T-helper 9 cell (primary cell): ENCODE measurements at places on chromosomes 11 and 22.

DNA sequence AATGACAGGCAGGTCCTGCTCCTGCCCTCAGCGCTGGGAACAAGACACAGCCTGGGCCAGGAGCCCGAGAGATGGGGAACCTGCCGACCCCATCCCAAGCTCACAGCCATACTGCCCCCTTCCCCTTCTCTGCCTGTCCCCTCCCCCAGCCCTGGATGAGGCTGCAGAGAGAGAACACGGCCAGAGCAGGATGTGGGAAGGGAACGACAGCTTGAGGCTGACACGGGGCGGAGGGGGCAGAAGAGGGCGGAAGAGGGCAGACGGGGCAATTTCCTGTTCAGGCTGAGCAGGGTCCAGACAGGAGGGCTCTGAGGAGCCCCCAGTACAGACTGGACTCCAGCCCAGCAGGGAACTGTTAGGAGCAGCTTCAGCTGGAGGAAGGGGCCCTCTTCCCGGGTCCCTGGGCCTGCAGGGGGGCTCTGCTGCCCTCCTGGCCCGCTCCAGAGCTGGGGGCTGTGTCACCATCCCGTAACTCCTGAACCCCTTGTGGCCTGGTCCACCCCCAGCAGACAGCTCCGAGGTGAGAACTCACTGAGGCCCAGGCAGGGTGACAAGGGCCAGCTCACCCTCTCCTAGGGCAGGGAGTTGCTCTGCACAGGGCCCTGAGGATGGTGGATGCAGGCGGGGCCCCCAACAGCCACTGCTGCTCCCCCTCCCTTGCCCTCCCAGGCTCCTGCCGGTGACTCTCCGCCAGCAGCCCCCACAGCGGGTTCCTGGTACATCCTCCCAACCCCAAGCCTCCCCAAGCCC is 5.7 kb downstream of the CTSD start:
- DNase-seq: no peak

GRCh38 chr22:17675584-17675983 is 37.0 kb downstream of the BCL2L13 start:
- DNase-seq: no peak

DNA sequence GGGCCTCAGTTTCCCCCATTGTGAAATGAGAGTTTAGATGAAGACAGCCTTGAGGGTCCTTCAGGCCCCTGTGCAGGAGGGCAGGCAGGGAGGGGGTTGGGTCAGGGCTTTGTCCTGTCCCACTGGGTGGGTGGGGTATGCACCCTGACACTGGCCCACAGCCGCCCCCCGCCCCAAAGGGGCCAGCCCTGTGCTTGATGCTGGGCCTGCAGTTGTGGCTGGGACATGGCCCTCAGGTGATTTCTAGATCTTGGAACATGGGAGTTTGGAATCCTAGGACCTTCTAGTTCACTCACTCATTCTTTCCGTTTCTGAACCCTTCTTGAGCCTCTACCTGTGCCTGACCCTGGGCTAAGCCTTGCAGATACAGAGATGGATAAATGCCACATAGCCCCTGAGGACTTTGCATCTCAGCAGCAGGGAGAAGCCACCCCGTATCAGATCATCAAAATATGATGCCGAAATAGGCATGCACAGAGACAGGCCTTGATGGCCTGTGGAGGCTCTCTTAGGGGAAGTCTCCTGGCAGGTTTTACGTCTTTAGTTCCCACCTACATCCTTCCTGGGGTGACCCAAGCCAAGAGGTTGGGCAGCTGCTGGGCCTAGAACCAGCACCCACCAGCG is 76.0 kb downstream of the FBLN1 start:
- DNase-seq: no peak

- no peak for DNase-seq
Observed at GRCh38 chr11:130269326-130269943, 45.3 kb downstream of the ZBTB44 start.

DNA sequence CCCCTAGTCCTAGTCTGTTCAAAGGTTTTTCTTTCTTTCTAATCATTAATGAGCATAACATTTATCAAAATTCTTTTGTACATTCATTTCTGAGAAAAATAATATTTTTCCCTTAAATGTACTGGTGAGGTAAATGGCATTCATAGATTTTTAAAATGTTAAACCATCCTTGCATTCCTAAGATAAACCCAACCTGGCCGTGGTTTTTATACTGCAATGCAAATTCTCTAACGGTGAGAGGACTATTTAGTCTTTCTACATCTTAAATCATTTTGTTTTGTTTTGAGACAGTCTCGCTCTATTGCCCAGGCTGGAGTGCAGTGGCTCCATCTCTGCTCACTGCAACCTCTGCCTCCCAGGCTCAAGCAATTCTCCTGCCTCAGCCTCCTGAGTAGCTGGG is 40.6 kb downstream of the TRMU start:
- DNase-seq: no peak

DNA sequence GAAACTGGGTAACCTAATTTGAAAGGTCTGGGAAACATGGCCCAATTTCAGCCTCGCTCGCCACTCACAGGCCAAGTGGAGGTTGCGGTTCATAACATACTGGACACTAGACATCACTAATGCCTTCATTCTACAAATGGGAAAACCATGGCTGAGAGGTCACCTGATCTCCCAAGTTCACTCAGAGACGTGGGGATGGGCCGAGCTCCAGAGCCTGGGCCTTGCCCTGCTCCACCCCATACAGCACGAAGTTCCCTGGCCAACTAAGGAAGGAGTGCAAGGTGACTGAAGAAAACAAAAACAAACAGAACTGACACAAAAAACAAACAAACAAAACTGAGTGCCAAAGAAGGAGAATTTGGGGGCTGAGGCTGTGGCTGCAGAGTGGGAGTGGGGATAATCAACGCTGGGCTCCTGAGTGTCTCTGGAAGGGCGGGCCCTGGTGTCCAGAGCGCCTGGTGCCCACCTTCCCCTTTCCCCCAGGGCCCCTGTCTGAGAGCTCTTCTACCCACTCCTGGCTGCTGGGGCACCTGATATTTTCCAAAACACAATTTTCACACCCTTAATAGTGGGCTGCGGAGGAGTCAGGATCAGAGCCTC is 46.5 kb upstream of the ADA2 start:
- DNase-seq: no peak

DNA sequence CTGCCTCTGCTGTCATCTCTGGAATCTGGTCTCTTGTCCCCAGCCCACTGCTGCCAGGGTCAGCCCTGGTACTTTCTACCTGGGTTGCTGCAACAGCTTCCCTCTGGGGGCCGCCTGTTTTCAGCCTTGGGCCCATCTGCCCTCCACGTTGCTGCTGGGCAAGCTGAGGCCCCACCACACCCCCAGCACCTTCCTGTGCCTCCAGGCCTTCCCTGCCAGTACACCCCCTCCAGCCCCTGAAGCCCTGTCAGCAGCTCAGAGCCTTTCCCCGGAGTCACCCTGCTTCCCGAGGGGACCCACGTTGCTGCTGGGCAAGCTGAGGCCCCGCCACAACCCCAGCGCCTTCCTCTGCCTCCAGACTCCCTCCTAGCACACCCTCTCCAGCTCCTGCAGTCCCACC is 3.3 kb upstream of the SAMM50 start:
- no peak for DNase-seq

- DNase-seq: no peak
Observed at GRCh38 chr11:103029401-103029800, 62.6 kb downstream of the DCUN1D5 start.

GRCh38 chr11:94768602-94769541 is 716 bp downstream of the AMOTL1 start:
- no peak for DNase-seq

DNA sequence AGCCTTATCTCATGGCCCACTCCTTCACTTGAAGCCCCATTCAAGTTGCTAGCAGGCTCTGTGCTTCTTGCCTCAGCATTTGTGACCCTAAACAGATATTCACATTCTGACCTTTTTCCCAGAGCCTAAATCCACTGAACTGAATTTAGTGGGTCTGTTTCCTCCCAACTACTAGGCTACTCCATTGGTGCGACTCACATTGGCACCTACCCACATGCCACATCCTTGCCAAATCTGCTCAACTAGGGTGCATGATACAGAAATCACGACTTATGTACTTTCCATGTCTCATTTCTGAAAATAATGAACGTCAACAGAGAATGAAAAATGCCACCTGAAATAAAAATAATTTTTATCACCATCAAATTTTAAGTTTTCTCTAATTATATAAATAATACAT is 8.4 kb upstream of the MMP12 start:
- DNase-seq: no peak

DNA sequence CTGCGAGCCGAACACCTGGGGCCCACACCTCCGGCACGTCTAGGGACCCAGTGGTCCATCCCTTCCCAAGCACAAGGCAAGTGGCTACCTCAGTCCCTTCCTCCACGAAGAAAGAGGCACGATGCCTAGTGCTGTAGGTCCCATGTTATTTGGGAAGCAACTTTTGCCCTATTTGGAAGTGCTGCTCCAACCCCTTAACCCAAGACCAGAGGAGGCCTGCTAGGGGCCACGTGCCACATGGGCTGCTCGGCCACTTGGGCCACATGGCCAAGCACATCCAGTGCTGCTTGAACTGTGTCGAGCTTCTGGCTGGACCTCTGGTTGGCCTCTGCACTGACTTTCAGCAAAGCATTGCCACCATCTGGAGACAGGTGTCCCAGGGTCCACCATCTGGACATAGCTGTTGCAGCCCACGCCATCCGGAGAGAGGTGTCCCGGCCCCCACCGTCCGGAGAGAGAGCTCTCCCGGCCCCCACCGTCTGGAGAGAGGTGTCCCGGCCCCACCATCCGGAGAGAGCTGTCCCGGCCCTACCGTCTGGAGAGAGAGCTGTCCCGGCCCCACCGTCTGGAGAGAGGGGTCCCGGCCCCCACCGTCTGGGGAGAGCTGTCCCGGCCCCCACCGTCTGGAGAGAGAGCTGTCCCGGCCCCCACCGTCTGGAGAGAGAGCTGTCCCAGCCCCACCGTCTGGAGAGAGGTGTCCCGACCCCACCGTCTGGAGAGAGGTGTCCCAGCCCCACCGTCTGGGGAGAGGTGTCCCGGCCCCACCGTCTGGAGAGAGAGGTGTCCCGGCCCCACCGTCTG is 6.5 kb upstream of the B4GALNT4 start:
- no peak for DNase-seq

- DNase-seq: no peak
Observed at GRCh38 chr11:116179401-116179800, 593.4 kb downstream of the BUD13 start.

DNA sequence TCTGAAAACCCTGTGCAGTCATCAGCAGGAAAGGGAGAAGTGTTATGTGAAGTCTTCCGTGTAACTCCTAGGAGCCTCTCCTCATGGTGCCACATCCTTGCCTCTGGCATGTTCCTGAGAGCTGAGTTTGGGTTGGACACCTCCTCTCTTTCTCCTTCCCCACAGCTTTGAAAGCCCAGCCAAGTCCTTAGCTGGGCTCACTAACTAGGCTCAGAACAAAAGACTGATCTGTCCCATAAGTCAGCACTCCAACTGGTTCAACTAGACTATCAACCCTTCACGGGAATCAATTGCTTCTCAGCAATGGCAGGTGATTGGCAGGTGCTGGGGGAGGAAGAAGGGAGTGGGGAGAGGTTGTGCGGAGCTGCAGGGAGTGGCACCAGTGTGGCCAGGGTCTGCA is 509.9 kb upstream of the B3GAT1 start:
- DNase-seq: no peak

DNA sequence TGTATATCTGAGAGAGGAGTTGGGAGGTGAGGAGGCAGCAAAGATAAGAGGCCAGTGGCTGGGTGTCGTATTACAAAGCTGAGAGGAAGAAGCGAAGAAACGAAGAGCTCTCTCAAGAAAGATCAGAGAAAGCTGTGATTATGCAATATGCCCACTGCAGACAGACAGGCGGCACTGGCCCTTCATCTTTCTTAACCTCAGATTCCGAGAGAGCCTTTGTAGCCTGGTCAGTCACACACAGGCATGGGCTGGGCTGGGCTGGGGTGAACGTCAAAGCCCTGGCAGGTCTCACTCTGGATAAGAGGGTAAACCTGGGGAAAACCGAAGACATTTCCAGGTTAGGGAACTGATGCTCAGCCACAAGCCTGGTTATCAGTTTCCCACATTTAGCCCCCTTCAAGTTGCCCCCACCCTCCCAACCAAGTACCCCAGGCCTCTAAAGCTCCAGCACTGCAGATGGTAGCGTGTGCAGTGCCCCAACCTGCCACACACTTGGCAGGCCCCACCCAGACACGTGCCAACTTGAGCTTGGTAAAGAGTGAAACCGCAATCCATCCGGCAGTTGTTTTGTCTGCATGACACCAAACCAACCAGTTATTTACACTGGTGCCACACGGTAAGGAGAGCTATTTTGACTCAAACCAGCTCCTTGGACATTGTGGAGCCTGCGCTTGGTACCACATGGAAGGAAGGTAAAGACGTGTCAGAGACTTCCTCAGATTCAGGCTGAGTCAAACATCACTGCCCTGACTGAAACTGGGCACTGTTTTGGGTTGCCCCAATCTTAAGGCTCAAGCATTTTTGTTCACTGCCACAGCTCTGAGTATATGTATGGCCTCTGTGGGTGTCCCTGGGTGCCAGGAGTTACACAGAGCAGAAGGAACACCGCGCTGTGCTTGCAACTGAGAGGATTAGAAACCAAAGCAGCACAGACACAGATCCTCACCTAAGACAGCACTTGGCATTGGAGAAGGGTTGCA is 135.9 kb downstream of the FDX1 start:
- DNase-seq: no peak

DNA sequence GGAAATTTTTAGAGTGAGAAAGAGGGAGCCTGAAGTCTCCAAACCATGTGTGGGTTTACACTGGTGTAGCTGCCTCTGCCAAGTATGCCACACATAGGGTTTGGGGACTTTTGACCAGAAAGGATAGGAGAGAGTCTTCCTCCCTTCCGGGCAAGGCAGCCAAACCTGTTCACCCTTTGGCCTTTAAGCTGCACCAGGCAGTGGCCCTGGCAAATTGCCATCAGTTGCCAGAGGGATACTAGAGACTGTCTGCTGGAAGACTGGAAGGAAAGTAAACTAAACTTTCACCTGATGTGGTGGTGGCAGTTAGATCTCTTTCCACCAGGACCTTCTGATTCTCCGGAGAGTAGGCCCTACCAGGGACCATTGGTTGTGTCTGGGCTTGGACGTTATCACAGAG is 1263.2 kb downstream of the FAM181B start:
- DNase-seq: no peak

- DNase-seq: no peak
Observed at GRCh38 chr11:95734009-95734572, 55.5 kb downstream of the FAM76B start.

GRCh38 chr11:10095412-10096208 is 198.4 kb downstream of the SBF2 start:
- no peak for DNase-seq
